Heart right ventricle (tissue), 16 donors: ENCODE measurements at places on chromosomes 13 and 19. TPM values are rescaled to one million over a fixed set of nuclear protein-coding genes. Genes with fewer than 3 reads are reported as not detected.
A peak's percentile ranks its signal among the peaks of the same experiment; 100 is the strongest.

Gene IL12RB1
- 0.37 TPM for total RNA-seq

Gene ZNF132
- total RNA-seq = 5.3 TPM

Gene CYP4F2
- total RNA-seq = not detected

Gene CNFN
- not detected for total RNA-seq

Gene ZNF813
- total RNA-seq = 1.7 TPM

Gene CERS1
- 0.42 TPM for total RNA-seq

Gene VRK3
- total RNA-seq = 24.1 TPM

Gene CABP5
- not detected for total RNA-seq

Gene APOC4
- not detected for total RNA-seq

Gene PRKCG
- total RNA-seq = not detected

GRCh38 chr19:3868770-3869456, at the start of gene ZFR2:
Gene ZFR2 (minus strand): TSS chr19:3869038. CDS start chr19:3869017, 21 bp downstream.
- DNase-seq = no peak

DNA sequence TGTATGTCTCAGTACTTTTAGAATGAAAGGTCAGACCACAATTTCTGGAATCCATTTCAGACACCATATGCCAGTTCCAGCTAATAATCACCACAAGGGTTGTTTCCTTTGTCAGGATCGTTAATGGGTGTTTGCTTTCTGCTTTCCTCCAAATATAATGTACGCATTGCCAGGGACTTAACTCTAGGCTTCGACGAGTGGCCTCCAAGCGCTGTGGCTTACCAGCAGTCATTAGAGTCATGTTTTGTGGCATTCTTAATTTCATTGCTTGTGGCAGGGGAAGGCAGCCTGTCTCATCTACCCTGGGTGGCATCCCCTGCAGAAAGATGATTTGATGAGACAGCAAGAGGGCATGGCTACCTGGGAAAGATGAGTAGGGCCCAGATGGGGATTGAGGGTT, 22.5 kb downstream of the SAFB start:
- DNase-seq = no peak

DNA sequence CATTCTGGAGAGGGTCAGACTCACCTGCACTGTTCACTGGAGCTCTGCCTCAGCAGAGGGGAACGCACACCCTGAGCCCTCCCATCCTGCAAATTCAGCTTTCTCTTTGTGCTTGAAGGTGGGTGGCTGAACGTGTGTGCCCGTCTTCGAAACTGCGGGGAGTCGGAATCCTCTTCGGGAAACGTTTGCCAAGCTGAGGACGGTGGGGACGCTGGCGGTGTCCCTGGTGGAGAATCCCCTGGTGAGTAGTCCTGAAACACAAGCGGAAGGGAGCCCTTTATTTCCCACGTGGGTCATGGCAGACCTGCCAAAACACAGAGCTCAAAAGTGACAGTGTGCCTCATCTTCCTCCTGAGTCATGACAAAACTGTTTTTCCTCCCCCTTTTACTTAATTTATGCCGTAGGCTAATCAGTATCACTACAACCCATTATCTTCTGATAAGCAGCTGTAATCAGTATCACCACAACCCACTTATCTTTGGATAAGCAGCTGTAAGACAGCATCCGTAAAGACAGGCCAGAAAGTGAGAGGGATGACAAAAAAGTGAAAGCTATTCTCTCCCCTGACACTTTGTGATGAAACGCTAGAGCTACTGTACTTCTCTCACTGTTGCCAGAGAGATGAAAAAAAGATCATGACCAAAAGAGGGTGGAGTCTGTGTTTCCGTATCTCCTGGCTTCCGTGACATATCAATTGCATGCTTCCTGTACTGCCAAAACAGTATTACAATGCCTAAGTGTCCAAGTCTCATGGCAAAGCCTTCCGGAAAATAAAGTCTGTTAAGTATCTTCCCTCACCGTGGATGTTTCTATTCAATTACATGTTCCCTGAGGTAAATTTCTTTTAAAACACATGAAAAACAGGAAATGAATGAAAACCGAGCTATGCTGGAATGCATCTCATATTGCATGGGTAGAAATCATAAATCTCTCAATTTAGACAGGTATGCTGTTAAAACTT, 155.5 kb downstream of the TBC1D4 start:
- DNase-seq = no peak

DNA sequence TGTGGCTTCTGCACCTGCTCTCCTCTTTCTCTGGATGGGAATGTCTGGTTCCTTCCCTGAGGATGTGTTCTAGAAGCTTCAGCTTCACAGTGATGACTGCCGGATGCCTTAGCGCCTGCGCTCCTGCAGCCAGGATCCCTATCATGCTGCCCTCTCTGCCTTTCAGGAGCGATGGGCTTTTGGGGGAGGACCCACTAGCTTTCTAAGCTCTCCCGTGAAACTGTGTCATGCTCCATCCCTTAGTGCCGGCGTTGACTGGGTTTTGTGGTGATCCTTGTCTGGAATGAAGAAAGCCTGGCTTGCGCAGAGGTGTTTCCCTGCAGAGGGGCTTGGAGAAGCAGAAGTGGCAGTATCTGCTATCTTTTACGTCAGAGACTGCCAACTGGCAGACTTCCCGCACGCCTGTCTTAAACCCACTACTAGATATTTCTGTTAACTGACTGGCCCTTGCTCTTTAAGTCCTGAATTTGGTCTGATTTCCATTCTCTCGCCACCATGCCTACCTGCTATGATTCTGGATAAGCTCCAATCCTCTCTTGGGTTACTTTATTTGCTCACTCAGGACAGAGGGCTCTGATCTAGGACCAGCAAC, 3.8 kb upstream of the KMT2B start:
- DNase-seq = no peak

DNA sequence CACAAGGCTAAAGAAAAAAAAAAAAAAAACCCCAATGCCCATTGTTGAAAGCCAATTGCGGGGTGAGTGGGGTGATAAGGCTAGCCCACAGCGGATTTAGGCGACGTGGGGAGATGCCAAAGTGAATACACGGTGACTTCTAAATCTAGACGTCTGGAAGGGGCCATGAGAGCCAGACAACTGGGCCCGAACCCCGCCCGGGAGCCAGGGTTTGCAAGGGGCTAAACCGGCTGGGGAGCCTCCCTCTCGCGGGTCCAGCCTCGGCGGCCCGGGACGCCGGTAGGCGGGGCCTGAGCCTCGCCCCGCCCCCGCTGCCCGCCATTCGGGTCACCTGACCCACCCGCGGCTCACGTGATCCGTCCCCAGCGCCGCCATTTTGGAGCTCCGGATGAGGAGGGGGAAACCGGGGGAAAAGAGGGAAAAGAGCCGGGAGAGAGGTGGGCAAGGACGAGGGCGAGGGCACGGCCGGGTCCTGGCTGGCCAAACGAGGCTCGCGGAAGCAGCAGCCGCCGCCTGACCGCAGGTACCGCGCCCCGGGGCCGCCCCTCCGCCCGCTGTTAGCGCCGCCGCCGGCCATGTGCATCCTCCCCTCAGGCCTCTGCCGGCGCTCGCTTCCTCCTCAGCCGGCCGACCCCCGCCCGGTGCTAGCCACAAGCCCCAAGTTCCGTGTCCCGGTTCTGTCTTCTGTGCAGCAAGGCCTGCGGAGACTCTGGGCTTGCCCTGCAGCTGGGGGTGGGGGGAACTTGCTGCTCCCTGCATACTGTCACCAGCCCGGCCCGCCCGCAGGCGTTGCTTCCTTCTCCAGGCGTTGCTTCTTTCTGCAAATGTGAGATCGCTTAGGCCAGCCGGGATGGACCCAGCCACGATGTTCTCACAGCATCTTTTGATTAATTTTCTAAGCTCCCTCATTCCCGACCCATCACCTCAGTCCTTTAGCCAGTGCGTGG, at the start of gene ZNF507:
Gene ZNF507 (plus strand): TSS at position 350 of the 947 bp plus-strand sequence. CDS start 7,221 bp downstream, outside the sequence.
- DNase-seq = peak; percentile 87

DNA sequence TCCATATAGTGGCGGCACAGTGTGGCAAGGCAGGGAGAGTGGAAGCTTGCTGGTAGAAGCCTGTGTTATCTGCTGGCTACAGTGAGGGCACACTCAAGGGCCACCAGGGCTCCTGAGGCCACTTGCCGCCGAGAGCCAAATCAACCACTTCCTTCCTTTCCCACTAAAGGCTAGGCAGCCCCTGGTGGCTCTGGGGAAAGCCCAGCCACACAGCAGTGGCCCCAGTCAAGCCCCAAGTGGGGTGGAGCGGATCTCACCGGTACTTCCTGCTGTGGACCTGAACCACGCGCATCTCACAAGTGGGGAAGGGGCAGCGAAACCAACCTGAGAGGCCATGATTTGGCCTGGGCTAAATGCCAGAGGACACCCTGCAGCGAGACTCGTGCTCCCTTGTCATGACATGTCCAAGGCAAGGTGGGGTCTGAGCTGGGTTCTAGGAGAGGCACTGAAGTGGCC, 21.9 kb upstream of the SLC35E1 start:
- DNase-seq = no peak

DNA sequence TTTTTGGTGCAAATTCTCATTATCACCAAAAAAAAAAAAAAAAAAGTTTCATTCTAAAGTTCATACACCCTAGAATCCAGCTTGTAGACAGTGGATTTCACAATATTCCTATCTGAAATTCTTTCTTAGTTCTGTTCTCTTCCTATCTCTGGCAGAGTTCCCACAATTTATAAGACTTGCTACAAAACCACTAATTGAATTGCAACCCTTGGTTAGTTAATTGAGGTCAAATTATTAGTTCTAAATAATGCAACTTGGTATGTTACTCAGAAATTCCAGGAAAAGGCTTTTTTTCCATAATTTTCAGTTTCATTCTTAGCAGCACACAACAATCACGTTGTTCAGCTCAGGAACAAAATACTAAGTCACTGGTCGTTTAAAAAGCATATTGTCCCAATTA, 58.5 kb downstream of the SPATA13 start:
- DNase-seq = no peak

GRCh38 chr19:13206587-13206986, 56.4 kb downstream of the IER2 start:
- no peak for DNase-seq
